ENCODE measurements at places on chromosomes 7 and 10. TPM values are rescaled to one million over a fixed set of nuclear protein-coding genes. Genes with fewer than 3 reads are reported as not detected.

DNA sequence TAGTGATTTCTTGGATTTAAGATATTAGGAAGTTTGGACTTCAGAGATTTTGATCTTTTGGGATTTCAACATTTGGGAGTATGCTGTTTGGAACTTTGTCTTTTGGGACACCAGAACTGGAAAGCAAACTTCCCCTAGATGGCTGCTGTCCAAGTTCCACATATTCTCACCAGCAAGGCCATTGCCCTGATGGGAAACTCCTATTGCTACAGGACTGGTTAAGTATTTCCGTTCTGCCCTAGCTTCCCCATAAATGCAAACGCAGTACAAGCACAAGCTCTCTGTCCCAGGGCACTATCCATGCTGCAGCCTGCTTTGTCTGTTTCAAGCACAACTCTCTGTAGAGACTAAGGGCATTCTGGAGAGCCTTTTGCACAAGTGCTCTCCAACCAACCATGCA is 79.3 kb upstream of the SLC25A13 start:
- H3K4me3 ChIP-seq, result no peak overlapping the region
- no peak overlapping the region for H3K27ac ChIP-seq
- no peaks in the 10 kb centered on the region for H3K36me3 ChIP-seq
- no peaks in the 10 kb centered on the region for H3K4me1 ChIP-seq
- DNase-seq, result no peak
- no peaks in the 10 kb centered on the region for H3K27me3 ChIP-seq

GRCh38 chr7:45103958-45104843 is 7.3 kb downstream of the TBRG4 start:
- H3K27ac ChIP-seq, result no peak overlapping the region
- peaks cover 91% of the 10 kb centered on the region for H3K36me3 ChIP-seq
- DNase-seq, result no peak
- H3K27me3 ChIP-seq, result no peaks in the 10 kb centered on the region
- H3K4me3 ChIP-seq, result no peak overlapping the region

- H3K27me3 ChIP-seq, result no peaks in the 10 kb centered on the region
- H3K27ac ChIP-seq, result peak overlapping the region; percentile 90
- no peaks in the 10 kb centered on the region for H3K36me3 ChIP-seq
- no peak overlapping the region for H3K4me3 ChIP-seq
- DNase-seq, result no peak
Measured at GRCh38 chr7:108210796-108211195, 80.6 kb upstream of the LAMB4 start.

- H3K27ac ChIP-seq, result peak overlapping the region; percentile 18
- H3K4me1 ChIP-seq, result peaks cover 13% of the 10 kb centered on the region
- DNase-seq, result peak; percentile 97
- peaks cover 9% of the 10 kb centered on the region for H3K27me3 ChIP-seq
Measured at GRCh38 chr10:56319386-56319785, 41.7 kb downstream of the ZWINT start.

DNA sequence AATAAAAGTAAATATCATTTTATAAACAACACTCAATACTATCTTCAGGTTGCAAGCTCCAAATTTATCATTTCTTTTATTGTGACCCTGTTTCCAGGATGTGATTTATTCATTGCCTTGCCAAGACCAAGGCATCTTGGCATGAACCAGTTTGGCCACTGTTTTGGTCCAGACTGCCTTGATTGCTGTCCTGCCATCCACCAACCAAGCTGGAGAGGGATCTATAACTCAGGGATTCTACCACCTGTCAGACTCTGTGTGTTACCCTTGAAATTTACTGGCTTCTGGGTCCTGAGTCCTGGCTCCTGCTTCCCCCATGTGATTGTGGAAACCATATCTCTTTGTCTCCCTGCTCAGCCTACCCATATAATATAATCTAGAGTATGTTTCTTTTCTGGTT is 343.0 kb downstream of the GPAM start:
- H3K27ac ChIP-seq, result no peak overlapping the region
- no peaks in the 10 kb centered on the region for H3K4me1 ChIP-seq
- H3K27me3 ChIP-seq, result no peaks in the 10 kb centered on the region

GRCh38 chr7:44117801-44118429 is 5.4 kb downstream of the POLD2 start:
- H3K4me3 ChIP-seq, result no peak overlapping the region
- DNase-seq, result no peak
- H3K36me3 ChIP-seq, result peaks cover 25% of the 10 kb centered on the region

GRCh38 chr10:132938472-132939339 is 3.7 kb downstream of the CFAP46 start:
- no peaks in the 10 kb centered on the region for H3K4me1 ChIP-seq
- H3K27me3 ChIP-seq, result peaks cover 29% of the 10 kb centered on the region
- H3K27ac ChIP-seq, result no peak overlapping the region

GRCh38 chr10:102841827-102842345 is 4.7 kb upstream of the CYP17A1 start:
- DNase-seq, result no peak
- no peaks in the 10 kb centered on the region for H3K4me1 ChIP-seq
- no peaks in the 10 kb centered on the region for H3K27me3 ChIP-seq
- H3K27ac ChIP-seq, result no peak overlapping the region
- no peaks in the 10 kb centered on the region for H3K36me3 ChIP-seq
- no peak overlapping the region for H3K4me3 ChIP-seq

GRCh38 chr10:71312811-71313789 is 6.0 kb upstream of the SLC29A3 start:
- no peaks in the 10 kb centered on the region for H3K36me3 ChIP-seq
- no peaks in the 10 kb centered on the region for H3K4me1 ChIP-seq
- H3K4me3 ChIP-seq, result no peak overlapping the region

GRCh38 chr7:66099551-66100407 is 14.9 kb upstream of the CRCP start:
- H3K27ac ChIP-seq, result peak overlapping the region; percentile 78
- DNase-seq, result peak; percentile 89
- no peaks in the 10 kb centered on the region for H3K36me3 ChIP-seq
- H3K27me3 ChIP-seq, result no peaks in the 10 kb centered on the region

DNA sequence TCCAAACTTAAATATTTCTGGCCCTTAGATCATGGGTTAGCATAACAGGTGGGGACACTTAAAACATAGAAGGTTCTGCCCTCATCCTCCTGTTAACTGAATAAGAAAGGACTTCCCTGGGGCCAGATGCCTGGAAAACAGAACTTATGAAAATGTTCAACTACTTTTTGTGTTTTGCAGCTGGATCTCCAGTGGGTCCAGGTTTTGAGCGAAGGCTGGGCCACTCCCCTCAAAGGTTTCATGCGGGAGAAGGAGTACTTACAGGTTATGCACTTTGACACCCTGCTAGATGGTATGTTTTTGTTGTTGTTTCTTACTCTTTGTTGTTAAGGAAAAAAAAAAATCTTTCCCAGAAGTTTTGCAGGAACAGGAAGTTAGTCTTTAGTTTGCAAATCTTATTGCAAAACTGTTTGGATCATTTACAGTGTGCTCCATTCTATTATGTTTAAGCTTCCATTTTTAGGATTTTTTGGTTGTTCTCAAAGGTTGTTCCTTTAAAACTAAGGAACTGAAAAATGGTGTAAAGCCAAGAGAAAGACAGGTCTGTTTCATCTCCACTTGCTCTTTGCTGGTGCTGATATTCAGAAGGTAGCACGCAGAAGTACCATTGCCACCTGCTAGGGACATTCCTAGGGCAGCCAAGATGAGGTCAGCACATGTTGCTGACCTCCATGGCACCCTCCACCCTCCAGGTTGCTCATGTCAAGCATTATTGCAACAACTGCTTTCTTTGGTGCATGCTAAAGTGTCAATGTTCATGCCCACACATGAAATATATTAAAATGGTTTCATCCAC is 56.1 kb downstream of the PAPSS2 start:
- H3K36me3 ChIP-seq, result no peaks in the 10 kb centered on the region
- no peaks in the 10 kb centered on the region for H3K4me1 ChIP-seq
- no peak for DNase-seq
- no peaks in the 10 kb centered on the region for H3K27me3 ChIP-seq
- H3K27ac ChIP-seq, result no peak overlapping the region

- no peaks in the 10 kb centered on the region for H3K36me3 ChIP-seq
- H3K27me3 ChIP-seq, result no peaks in the 10 kb centered on the region
- H3K27ac ChIP-seq, result no peak overlapping the region
- H3K4me1 ChIP-seq, result no peaks in the 10 kb centered on the region
- H3K4me3 ChIP-seq, result no peak overlapping the region
Measured at GRCh38 chr7:16114633-16115032, 306.7 kb downstream of the CRPPA start.

GRCh38 chr7:134819401-134819800 is 40.0 kb downstream of the CALD1 start:
- H3K4me3 ChIP-seq, result no peak overlapping the region
- H3K27me3 ChIP-seq, result no peaks in the 10 kb centered on the region
- no peaks in the 10 kb centered on the region for H3K36me3 ChIP-seq
- H3K27ac ChIP-seq, result no peak overlapping the region
- H3K4me1 ChIP-seq, result peaks cover 3% of the 10 kb centered on the region

- no peaks in the 10 kb centered on the region for H3K27me3 ChIP-seq
- H3K27ac ChIP-seq, result no peak overlapping the region
- H3K4me3 ChIP-seq, result no peak overlapping the region
Measured at GRCh38 chr10:44806950-44807349, 104.2 kb upstream of the TMEM72 start.

GRCh38 chr10:4046712-4047354 is 261.8 kb upstream of the KLF6 start:
- H3K4me3 ChIP-seq, result no peak overlapping the region
- no peak for DNase-seq
- no peaks in the 10 kb centered on the region for H3K27me3 ChIP-seq
- no peaks in the 10 kb centered on the region for H3K36me3 ChIP-seq
- H3K4me1 ChIP-seq, result no peaks in the 10 kb centered on the region

GRCh38 chr10:96910488-96911395 is 78.6 kb downstream of the LCOR start:
- peak; percentile 63 for DNase-seq
- H3K36me3 ChIP-seq, result no peaks in the 10 kb centered on the region
- no peak overlapping the region for H3K4me3 ChIP-seq
- 0 out of 2 replicates have a peak, but pooled peaks cover 6% of the 10 kb centered on the region for H3K4me1 ChIP-seq

DNA sequence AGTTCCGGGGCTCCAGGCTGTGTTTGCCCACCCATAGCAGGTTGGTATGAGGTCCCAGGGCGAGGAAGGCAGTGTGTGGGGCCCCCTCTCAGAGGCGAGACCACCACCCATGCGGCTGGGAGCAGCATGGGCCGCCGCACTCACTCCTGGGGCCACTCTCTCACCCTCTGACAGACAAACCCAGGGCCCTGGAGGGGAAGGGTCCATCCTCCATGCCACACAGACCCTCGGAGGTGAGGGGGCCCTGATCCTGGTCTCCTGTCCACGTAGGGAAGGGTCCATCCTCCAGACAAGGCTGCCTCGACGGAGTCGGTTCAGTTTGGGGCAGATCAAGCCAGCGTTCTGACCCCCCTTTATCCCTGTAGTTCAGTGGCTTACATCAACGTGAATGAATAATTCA is 230.8 kb downstream of the ELFN1 start:
- H3K27me3 ChIP-seq, result no peaks in the 10 kb centered on the region
- no peaks in the 10 kb centered on the region for H3K36me3 ChIP-seq
- no peak overlapping the region for H3K27ac ChIP-seq
- DNase-seq, result no peak
- no peaks in the 10 kb centered on the region for H3K4me1 ChIP-seq

DNA sequence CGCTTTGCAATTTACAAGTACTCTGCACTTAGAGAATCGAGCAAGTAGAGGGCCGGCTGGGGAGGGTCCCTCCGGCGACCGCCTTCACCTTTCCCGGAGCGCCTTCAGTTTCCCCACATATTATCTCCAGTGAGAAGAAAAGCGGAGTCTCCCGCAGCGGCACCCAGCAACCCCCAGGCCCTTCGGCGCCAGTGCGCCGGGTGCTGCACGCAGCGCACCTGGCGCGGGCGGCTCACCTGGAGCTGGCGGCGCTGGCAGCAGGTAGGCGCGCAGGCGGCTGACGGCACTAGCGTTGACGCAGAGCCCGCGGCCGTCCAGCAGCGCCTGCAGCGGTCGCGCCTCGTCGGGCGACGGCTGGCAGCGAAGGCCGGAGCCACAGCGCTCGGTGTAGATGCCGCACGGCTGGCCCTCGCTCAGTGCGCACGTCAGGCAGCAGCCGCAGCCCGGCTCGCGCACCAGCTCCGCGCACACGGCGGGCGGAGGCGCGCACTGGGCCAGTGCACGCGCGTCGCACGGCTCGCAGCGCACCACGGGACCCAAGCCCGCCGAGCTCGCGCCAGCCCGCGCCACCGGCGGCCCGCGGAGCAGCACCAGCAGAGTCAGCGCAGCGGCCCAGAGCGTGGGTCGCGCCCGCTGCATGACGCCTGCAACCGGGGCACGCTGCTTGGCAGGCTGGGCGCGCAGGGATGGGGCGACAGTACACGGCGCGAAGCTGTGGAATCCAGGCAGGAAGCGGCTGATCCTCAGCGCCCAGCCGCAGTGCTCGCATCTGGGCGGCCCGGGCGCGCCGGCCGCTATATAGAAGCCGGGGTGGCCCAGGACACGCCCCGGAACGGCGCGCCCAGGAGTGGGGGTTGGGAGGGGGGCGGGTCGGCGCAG is at the start of gene IGFBP3:
IGFBP3 (minus strand) TSS at position 771 of the 879 bp plus-strand sequence; CDS start at position 639, 132 bp downstream.
- H3K4me1 ChIP-seq, result peaks cover 53% of the 10 kb centered on the region
- peak; percentile 76 for DNase-seq
- no peak within 1 kb of the TSS for H3K27ac ChIP-seq
- H3K36me3 ChIP-seq, result no peaks in the 10 kb centered on the region

GRCh38 chr10:43126759-43127424 is 11.4 kb upstream of the CSGALNACT2 start:
- DNase-seq, result no peak
- no peak overlapping the region for H3K27ac ChIP-seq
- no peak overlapping the region for H3K4me3 ChIP-seq
- no peaks in the 10 kb centered on the region for H3K36me3 ChIP-seq
- H3K27me3 ChIP-seq, result no peaks in the 10 kb centered on the region

GRCh38 chr7:157276091-157276561 is 60.7 kb upstream of the DNAJB6 start:
- no peak overlapping the region for H3K27ac ChIP-seq
- H3K4me1 ChIP-seq, result peaks cover 40% of the 10 kb centered on the region
- no peaks in the 10 kb centered on the region for H3K36me3 ChIP-seq
- H3K4me3 ChIP-seq, result no peak overlapping the region
- no peaks in the 10 kb centered on the region for H3K27me3 ChIP-seq
- no peak for DNase-seq

DNA sequence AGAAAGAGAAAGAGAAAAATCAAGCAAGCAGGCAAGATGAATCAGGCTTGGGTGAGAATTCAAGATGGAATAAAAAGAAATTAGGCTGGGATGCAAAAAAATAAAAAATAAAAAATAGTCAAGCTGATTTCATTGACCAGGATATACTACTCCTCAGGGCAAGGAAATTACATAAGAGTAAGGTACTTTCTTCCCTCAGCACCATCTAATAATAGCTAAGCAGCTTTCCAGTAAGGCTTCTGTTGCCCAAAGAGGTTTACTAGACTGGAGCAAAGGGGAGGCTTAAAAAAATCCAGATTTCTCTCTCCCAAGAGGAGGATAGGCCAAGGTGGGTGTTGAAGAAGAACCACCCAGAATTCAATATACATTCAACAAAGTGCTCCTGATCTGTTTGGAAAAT is 93.6 kb downstream of the NEURL1 start:
- no peak for DNase-seq
- no peaks in the 10 kb centered on the region for H3K4me1 ChIP-seq
- no peaks in the 10 kb centered on the region for H3K27me3 ChIP-seq
- no peaks in the 10 kb centered on the region for H3K36me3 ChIP-seq

Gene CAMK2B
- total RNA-seq, result 1.2 TPM

Gene ITGA8
- total RNA-seq, result not detected

Gene KIAA1549
- total RNA-seq, result 8.2 TPM

Gene ATG9B
- total RNA-seq, result 1.2 TPM

Gene EN2
- 2.3 TPM for total RNA-seq

Gene MYOZ1
- total RNA-seq, result 0.17 TPM

Gene WDR86
- total RNA-seq, result not detected

Gene C10orf90
- total RNA-seq, result 2.0 TPM

Gene GJD4
- total RNA-seq, result 0.33 TPM

Gene ANKRD1
- 3.5 TPM for total RNA-seq

Gene FRMPD2
- 0.35 TPM for total RNA-seq

Measured in PC-3 (cell line).